ENCODE measurements at places on chromosomes 6 and 20. TPM values are rescaled to one million over a fixed set of nuclear protein-coding genes. Genes with fewer than 3 reads are reported as not detected.

Gene NKX2-4
- total RNA-seq, result not detected

Gene CLVS2
- total RNA-seq, result 1.8 TPM

Gene FAM83C
- not detected for total RNA-seq

Gene SLC17A5
- total RNA-seq, result 13.1 TPM

Gene KLC4
- 12.6 TPM for total RNA-seq

Gene TMEM170B
- 19.7 TPM for total RNA-seq

Gene SLC2A4RG
- 58.0 TPM for total RNA-seq

Gene HLA-G
- not detected for total RNA-seq

DNA sequence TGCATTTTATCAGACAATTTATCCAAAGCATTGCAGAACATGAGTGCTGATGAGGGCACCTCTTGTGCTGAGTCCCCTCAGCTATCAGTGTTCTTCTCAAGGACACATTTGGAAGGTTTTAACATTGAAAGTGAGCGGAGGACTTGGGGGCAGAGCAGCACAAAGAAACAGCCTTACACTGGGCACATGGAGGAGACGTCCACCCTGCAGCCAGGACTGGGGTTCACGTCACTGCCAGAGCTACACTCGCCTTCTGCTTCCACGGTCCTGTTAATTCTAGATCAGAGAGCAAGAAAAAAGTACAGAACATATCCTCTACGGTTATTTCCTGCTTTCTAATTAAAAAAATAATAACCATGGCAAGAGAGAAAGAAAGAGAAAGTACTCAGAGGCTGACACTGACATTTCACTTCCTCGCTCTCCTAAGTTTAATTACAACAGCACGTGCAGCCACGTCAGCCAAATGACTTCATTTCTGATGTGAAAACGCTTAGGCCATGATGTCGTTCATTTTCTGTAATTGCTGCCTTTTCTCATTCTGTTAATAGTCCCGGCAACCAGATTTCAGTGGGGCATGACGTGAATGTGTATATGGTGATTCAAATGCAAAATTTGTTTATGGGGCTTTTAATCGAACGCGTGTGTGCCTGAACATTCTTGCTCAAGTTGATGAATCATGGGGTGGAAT is 5.1 kb downstream of the PRND start:
- DNase-seq, result no peak

DNA sequence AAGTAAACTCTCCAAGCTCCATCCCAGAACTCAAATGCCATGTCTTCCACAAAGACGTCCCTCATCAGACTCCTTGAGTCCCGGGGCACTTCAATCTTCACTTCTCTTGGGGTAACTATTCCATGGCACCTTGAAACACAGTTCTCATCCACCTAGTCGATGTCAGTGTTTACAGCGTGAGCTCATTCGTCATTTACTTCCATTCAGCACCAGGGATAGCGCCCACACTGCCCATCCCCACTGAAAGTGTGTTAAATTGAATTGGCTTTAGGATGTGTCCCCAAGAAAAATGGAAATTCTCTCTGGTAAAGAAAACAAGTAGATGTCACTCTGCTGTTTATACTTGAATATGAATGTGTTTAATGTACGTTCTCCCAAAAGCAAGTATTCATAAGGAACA is 31.3 kb downstream of the KCNK15 start:
- peak; percentile 82 for DNase-seq

GRCh38 chr6:30616811-30617564 is at the start of gene PPP1R10:
PPP1R10 (minus strand) TSS chr6:30617243; CDS start chr6:30609944, 7,299 bp downstream.
- DNase-seq, result peak; percentile 100

DNA sequence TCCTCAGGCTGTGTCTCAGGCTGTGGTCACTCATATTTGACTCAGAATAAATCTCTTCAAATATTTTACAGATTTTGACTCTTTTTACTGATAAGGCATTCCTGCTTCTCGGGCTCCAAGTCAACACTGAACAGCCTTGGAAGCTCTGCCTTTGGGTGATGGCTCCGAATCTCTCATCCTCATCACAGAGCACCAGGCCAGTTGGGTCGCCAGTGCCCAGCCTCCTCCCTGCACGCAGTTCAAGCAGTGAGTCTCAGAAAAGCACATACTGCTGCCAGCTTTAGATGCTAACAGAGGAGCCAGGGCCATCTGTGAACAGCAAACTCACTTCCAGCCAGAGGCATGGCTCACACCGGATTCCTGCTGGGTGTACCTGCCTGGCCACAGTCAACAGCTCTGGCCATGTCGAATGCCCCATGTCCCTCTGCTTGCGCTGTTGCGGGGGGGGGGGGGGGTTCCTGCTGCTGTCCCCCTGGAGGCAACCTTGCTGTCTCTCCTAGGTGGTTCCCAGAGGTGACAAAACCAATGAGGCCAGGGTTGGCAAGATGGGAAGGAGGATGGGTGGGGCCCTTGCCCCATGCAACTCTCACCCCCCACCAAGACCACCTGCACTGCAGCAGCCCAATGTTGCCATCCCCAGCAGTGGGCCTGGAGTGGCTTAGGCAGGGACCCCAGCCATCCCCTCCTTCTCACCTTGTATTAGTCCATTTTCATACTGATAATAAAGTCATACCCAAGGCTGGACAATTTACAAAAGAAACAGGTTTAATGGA is 248.8 kb downstream of the ERMARD start:
- no peak for DNase-seq

DNA sequence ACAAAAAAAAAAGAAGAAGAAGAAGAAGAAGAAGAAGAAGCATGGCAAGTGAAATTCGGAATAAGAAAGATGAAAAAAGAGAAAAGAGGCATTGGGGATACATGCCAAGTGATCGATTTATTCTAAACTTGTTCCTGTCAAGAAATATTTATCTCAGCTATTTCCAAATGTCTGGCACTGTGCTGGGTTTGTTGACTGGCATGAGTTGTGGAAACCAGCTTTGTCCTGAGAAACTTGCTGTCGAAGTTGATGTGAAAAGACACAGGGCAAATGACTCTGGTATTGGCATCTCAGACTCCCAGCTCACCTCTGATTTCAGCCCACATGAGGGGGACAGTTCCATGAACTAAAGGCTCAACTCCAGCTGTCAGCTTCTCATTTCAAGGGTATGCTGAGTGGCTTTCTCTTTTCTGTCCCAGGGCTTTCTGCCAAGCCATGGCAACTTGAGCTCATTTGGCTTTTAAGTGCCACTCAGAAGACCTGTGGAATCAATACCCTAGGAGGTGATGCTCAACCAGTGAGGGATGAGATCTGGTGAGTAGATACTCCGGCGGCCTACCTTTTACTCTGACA is 253.3 kb upstream of the JAG1 start:
- DNase-seq, result no peak

GRCh38 chr20:33812152-33812849 is 1.2 kb downstream of the CHMP4B start:
- peak; percentile 39 for DNase-seq

DNA sequence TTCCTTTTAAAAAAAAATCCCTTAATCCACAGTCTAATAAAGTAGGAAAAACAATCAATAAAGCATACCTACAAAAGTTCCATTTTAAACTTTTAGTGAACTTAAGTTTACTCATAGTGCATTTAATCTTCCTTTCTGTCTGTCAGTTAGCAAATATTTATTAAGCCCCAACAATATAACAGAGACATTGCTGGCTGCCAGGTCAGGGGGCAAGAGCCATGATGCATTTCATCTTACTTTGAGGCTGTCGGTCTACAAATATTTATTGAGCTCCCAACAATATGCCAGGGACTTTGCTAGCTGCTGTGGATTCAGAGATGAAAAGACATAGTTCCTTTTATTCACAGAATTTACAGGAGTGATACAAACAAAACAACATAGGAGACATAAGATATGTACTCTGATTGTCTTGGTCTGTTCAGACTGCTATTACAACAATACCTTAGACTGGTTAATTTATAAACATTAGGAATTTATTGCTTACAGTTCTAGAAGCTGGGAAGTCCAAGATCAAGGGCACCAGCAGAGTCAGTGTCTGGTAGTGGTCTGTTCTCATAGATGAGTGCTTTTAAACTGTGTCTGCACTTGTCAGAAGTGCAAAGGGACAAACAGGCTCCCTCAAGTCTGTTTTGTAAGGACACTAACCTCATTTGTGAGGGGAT is 118.6 kb downstream of the PLCB1 start:
- DNase-seq, result no peak

GRCh38 chr20:8012724-8013123 is 6.8 kb downstream of the TMX4 start:
- DNase-seq, result no peak

Measured in neural progenitor cell (in vitro differentiated cells).